ENCODE measurements at places on chromosomes 7 and 10. TPM values are rescaled to one million over a fixed set of nuclear protein-coding genes. Genes with fewer than 3 reads are reported as not detected.

The SMO gene
- 61.5 TPM for total RNA-seq

The HHEX gene
- 0.39 TPM for total RNA-seq

The AGR2 gene
- not detected for total RNA-seq

The GIMAP6 gene
- not detected for total RNA-seq

The C10orf90 gene
- total RNA-seq, result 0.43 TPM

The ASZ1 gene
- not detected for total RNA-seq

The TRPV6 gene
- total RNA-seq, result 0.80 TPM

The GFRA1 gene
- 2.5 TPM for total RNA-seq

The STAG3 gene
- 3.4 TPM for total RNA-seq

The EVX1 gene
- total RNA-seq, result not detected

The WASHC2A gene
- 24.5 TPM for total RNA-seq

The CPVL gene
- total RNA-seq, result 33.3 TPM

The SPAM1 gene
- not detected for total RNA-seq

The VWDE gene
- 35.3 TPM for total RNA-seq

The PRKCQ gene
- 27.5 TPM for total RNA-seq

The TAS2R5 gene
- 5.1 TPM for total RNA-seq

The SH3PXD2A gene
- total RNA-seq, result 5.0 TPM

The LIPF gene
- total RNA-seq, result not detected

The MLLT10 gene
- 54.1 TPM for total RNA-seq

The TAS2R16 gene
- not detected for total RNA-seq

The SLC13A4 gene
- total RNA-seq, result 2.4 TPM

The CDC14C gene
- 0.54 TPM for total RNA-seq

The ZNF862 gene
- 1.6 TPM for total RNA-seq

The GIMAP1 gene
- not detected for total RNA-seq

The CFAP70 gene
- 0.17 TPM for total RNA-seq

The RASA4B gene
- 1.5 TPM for total RNA-seq

The NYAP1 gene
- 4.9 TPM for total RNA-seq

The HOXA7 gene
- total RNA-seq, result not detected

The TMEM176A gene
- total RNA-seq, result not detected

The ANXA8 gene
- not detected for total RNA-seq

The AKR1C8 gene
- not detected for total RNA-seq

The AMPH gene
- total RNA-seq, result 9.4 TPM

The CYP2E1 gene
- total RNA-seq, result 2.2 TPM

The PPP1R17 gene
- total RNA-seq, result 0.52 TPM

The HECW1 gene
- total RNA-seq, result 21.8 TPM
